Prostate gland (tissue), 2 donors: ENCODE measurements at places on chromosomes 3 and 15.

DNA sequence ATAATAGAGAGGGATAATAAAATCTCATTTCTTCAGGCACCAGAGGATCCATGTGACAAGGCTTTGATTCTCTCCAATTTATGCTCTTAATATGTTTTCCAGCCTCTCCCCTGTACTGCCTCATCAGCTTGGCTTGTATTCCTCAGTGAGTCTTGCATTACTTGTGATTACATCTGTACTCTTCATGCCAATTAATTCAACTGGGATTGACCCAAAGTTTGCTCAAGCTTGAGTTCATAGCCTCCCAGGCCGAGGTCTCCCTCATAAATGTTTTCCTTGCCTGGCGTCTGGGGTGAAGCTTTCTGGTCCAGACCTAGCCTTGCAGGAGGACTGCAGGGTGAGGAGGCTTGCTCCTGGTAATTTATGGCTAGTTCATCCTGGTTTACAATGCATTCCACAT is 146.9 kb downstream of the CHST2 start:
- DNase-seq: no peak
- H3K4me1 ChIP-seq: no peaks in the 10 kb centered on the region
- H3K4me3 ChIP-seq: no peak overlapping the region
- no peaks in the 10 kb centered on the region for H3K27me3 ChIP-seq
- H3K27ac ChIP-seq: no peak overlapping the region

GRCh38 chr15:73925848-73926218 is 429 bp upstream of the LOXL1 start:
- H3K4me3 ChIP-seq: peak overlapping the region; percentile 56
- no peaks in the 10 kb centered on the region for H3K27me3 ChIP-seq
- peak overlapping the region; percentile 85 for H3K27ac ChIP-seq
- no peaks in the 10 kb centered on the region for H3K36me3 ChIP-seq

DNA sequence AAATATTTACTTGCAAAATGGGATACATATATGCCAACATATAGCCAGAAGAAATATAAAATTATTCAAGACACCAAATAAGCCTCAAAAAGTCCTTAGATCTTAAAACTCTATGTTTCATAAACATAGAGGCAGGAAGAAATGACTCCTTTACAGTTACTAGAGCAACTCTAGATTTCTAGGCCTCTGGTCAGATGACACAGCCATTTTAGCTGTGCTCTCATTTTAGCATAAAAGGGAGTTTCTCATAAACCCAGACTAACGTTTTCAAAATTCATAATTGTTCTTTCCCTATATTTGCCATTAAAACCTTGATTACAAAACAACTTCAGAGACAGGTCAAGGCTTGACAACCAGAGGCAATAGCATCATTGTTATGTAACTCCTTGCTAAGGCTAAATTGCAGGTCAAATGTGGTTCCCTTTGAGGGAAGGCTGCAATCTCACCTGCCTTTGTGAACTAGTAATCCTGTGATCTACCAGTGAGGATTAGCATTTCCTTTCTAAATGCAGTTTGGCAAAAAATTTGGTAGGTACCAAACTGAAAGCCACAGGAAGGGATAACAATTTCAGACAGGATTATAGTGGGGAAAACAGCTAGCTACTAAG is 8.2 kb downstream of the THOC7 start:
- DNase-seq: no peak
- H3K4me3 ChIP-seq: no peak overlapping the region
- no peaks in the 10 kb centered on the region for H3K4me1 ChIP-seq
- H3K27me3 ChIP-seq: no peaks in the 10 kb centered on the region

- no peaks in the 10 kb centered on the region for H3K27me3 ChIP-seq
- H3K27ac ChIP-seq: no peak overlapping the region
- no peak overlapping the region for H3K4me3 ChIP-seq
Observed at GRCh38 chr3:129352650-129353588, 74.2 kb downstream of the HMCES start.

GRCh38 chr3:17678116-17678741 is 64.2 kb downstream of the TBC1D5 start:
- no peak overlapping the region for H3K27ac ChIP-seq
- no peaks in the 10 kb centered on the region for H3K27me3 ChIP-seq
- no peaks in the 10 kb centered on the region for H3K36me3 ChIP-seq
- DNase-seq: no peak
- peaks cover 4% of the 10 kb centered on the region for H3K4me1 ChIP-seq
- no peak overlapping the region for H3K4me3 ChIP-seq

DNA sequence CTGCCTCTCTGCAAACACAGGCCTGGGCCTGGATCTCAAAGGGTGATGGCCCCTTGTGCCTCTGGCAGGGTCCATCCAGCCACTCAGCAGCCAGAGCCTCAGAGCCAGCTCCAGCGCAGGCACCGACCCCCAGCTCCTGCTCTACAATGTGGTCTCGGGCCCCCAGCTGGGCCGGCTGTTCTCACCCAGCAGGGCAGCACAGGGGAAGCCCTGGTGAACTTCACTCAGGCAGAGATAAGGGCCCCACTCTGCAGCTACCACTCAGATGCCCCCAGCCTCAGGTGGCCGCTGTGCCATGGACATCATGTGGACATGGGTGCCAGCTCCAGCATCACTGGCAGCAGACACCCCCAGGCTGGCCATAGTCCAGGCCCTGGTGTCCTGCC is 173.1 kb downstream of the TBC1D2B start:
- H3K27me3 ChIP-seq: no peaks in the 10 kb centered on the region
- H3K36me3 ChIP-seq: no peaks in the 10 kb centered on the region
- no peak overlapping the region for H3K4me3 ChIP-seq
- DNase-seq: no peak
- no peak overlapping the region for H3K27ac ChIP-seq

- no peaks in the 10 kb centered on the region for H3K27me3 ChIP-seq
- no peaks in the 10 kb centered on the region for H3K4me1 ChIP-seq
- no peak overlapping the region for H3K27ac ChIP-seq
- no peak for DNase-seq
Observed at GRCh38 chr15:52975941-52976449, 185.9 kb upstream of the ONECUT1 start.

DNA sequence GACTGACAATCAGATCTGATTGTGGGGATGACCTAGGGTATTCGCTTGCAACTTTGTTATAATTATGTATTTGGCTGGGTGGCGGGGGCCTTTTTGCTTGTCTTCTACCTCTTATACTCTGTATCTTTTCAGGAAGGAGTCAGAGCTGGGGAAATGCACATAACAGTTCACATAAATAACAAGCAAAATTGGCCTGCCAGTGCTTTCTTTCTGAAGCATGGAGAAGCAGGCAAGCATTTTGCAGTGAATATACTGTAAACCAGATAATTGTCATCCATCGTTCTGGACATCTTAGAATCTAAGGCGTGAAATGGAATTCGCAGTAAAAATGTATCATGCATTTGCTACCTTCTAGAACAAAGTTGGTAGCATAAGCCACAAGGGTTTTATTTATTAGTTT is 227.6 kb downstream of the CLSTN2 start:
- no peaks in the 10 kb centered on the region for H3K36me3 ChIP-seq
- no peaks in the 10 kb centered on the region for H3K27me3 ChIP-seq
- H3K27ac ChIP-seq: no peak overlapping the region
- DNase-seq: no peak
- H3K4me1 ChIP-seq: no peaks in the 10 kb centered on the region

GRCh38 chr3:178669758-178670157 is 133.5 kb downstream of the KCNMB2 start:
- no peaks in the 10 kb centered on the region for H3K27me3 ChIP-seq
- no peak overlapping the region for H3K27ac ChIP-seq
- no peak overlapping the region for H3K4me3 ChIP-seq
- H3K36me3 ChIP-seq: no peaks in the 10 kb centered on the region

- H3K4me3 ChIP-seq: no peak overlapping the region
- H3K36me3 ChIP-seq: peaks cover 8% of the 10 kb centered on the region
- no peaks in the 10 kb centered on the region for H3K4me1 ChIP-seq
- no peak for DNase-seq
Observed at GRCh38 chr3:39414421-39414907, 7.9 kb downstream of the RPSA start.

GRCh38 chr15:64809649-64810496 is 15.6 kb downstream of the PIF1 start:
- H3K4me1 ChIP-seq: no peaks in the 10 kb centered on the region
- no peaks in the 10 kb centered on the region for H3K27me3 ChIP-seq
- DNase-seq: peak; percentile 63
